Left cardiac atrium (tissue), 4 donors: ENCODE measurements at places on chromosomes 13 and 19. TPM values are rescaled to one million over a fixed set of nuclear protein-coding genes. Genes with fewer than 3 reads are reported as not detected.
A peak's percentile ranks its signal among the peaks of the same experiment; 100 is the strongest.

The CBLC gene
- total RNA-seq, result not detected

The KIR3DL1 gene
- total RNA-seq, result not detected

The GRIN3B gene
- total RNA-seq, result 0.06 TPM

The GSX1 gene
- not detected for total RNA-seq

The CYP4F2 gene
- total RNA-seq, result not detected

The GNG7 gene
- 45.9 TPM for total RNA-seq

The ZNF837 gene
- 0.44 TPM for total RNA-seq

The PLIN4 gene
- total RNA-seq, result 331 TPM

DNA sequence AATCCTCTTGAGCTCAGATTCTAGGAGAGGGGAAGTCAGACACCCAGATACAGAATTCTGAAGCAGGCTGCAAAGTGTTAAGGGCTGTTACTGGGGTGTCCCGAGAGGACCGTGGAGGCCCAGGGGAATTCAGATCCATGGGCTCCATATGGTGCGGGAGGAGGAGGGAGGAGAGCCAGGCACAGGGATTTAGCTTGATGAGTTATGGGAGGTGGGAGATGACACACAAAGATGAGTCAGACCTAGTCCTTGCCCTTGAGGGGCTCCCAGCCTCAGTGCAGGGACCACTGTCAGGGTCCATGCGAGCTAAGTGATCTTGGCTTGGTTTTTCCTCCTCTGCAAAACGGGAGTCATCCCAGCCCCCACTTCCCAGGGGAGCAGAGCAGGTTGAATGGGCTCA is 14.4 kb upstream of the GIPR start:
- no peak for DNase-seq

DNA sequence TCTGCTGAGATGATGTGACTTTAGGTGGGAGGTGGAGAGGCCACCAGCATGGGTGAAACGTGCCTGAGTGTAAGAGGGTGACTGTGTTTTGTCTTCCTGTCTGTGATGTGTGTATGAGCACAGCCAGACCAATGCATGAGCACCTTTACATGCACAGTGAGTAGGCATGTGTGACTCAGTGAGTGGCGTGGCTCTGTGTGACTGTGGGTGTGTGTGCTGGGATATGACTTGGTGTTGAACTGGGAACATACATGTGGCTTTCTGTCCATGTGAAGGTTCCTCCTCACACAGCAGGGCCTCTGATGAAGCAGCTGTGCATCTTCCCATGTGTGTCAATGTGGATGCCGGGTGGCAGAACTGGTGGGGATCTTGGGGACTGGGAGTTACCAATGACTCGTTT is 19.9 kb upstream of the LGALS13 start:
- no peak for DNase-seq

GRCh38 chr13:22194106-22194805 is 523.4 kb downstream of the FGF9 start:
- no peak for DNase-seq

DNA sequence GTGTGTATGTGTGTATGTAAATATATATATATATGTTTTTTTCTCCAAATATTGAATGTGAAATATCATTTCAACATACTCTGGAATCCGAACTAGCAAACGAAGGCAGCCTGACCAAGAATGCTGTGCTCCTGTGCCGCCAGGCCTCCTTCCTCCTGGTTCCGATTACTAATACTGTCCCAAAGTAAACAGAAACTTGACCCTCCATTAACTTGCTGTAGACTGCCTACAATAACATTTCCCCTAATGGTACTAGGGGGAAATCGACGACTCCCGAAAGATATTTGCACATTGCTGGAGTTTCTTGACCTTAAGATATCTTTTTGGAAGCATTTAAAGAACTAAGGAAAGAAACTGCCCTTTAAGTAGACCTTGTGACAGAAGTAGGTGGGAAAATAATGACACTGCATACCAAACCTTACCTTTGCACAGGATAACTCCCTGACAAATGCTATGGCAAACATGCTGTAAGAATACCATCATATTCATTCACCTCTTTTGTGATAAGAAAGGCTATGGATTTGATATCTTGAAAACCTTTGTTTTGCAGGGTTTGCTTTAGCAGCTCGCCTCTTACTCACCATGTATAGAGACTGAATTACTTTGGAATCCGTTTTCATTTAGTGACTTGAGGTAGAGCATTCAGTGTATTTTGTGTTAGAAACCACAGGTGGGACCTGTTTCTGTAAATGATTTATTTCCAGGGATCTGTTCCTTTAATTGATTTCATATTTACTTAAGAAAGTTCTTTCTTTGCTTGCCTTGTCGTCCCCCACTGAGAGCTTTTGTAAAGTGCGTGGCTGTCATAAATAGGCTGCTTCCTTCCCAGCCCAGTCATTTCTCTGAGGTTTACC is 80.1 kb downstream of the KLF5 start:
- no peak for DNase-seq

- DNase-seq, result no peak
Observed at GRCh38 chr13:30026093-30026492, 175.7 kb upstream of the UBL3 start.

DNA sequence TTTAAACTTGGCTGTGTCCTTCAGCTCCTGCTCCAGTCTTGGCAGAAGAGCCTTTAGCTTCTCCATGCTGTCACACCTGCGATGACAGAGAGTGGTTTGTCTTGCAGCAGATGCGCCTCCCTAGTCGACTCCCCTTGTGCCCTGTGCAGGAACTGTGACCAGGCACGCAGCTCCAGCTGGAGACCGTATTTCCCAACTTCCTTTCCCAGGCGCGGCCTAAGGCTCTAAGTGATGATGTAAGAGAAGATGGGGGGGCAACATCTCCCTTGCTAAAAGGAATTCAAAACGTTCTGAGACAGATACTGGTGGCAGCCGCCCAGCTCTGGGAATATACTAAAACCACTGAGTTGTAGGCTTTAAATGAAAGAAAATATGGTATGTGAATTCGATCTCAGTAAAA is 16.3 kb downstream of the DCUN1D2 start:
- peak; percentile 45 for DNase-seq

- DNase-seq, result no peak
Observed at GRCh38 chr13:35092751-35093150, 150.7 kb downstream of the NBEA start.

GRCh38 chr13:40615619-40616018 is 50.8 kb downstream of the FOXO1 start:
- no peak for DNase-seq

DNA sequence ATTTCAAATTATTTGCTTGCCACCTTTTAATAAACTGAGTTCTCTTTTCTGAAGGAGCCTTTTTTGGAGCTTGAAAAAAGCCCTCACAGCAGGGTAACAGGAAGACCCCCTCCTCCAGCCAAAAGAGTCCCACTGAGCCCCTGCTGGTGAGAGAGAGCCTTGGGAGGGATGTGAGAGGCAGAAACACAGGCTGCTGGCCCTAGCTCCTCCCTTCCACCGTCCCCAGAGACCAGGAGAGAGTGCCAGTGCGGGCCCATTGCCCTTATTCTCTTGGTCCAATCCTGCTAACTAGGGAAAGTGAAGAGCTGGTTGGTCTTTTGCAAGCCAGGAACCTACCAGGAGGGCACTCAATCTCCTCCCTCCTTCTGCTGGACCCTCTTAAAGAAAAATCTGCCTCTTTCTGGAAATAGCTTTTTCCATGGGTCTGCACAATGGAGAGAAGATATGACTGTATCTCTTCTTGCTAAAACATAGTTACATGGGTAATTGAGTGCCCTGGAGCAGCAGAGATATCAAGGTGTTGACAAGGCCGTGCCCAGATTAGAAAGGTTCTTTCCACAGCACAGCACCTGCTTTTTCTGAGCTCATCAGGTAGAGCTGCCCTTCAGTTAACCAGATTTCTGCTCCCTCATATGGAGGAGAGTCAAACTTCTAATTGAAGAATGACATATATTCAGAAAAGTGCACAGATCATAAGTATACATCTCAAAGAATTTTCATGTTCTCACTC is 113.9 kb downstream of the LRCH1 start:
- DNase-seq, result no peak

DNA sequence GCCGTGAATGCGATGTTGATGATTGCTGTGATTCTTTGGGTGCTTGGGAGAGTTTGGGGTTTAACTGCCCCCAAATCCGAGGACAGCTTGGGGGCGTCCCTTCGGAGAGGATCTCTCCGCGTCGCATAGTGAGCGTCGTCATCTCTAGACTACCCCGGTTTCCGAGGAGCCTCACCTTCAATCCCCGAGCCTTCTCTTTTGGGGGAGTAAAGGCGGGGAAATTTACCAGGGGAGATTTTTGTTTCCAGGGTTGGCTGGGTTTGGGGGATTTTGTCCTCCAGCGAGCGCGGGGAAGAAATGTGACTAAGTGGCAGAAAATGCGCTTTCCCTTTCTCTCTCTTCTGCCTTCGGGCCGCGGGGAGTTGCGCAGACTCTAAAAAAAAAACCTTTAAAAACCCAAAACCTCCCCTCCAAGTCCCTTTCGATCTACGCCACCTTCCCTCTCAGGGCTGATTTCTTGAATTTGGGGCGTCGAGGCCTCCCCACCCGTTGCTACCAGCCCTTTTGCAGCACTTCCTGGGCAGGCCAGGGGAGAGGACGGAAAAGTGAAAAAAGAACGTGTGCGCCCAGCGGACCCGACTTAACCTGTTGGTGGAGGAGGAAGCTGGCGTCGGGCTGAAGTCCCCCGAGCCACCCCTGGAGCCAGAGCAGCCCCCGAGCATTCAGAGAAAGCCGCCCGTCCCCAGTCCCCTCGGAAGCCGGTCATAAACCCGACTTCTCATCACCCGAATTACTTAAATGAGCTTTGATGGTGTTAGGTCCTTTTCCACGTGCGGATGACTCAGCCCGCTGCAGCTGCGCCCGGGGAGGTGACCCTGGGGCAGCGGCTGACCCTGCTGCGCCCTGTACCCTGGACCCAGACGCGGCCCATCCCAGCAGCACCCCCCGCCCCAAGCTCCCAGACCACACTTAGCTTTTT is 17.7 kb downstream of the NFIX start:
- DNase-seq, result peak; percentile 69

DNA sequence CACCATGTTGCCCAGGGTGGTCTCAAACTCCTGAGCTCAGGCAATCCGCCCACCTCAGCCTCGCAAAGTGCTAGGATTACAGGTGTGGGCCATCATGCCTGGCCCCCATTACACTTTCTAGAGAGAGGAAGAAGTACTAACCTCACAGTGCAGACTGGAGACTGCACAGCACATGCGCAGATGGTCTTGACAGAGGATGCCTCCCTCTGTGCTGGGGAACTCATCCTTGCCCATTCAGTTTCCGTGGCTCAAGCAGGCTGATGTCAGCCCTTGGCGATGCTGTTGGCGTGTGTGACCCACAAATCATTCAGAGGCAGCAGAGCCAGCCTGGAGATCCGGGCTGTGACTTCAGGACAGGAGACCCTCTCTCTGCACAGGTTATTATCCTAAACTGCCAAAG is 14.6 kb upstream of the FFAR2 start:
- DNase-seq, result no peak

DNA sequence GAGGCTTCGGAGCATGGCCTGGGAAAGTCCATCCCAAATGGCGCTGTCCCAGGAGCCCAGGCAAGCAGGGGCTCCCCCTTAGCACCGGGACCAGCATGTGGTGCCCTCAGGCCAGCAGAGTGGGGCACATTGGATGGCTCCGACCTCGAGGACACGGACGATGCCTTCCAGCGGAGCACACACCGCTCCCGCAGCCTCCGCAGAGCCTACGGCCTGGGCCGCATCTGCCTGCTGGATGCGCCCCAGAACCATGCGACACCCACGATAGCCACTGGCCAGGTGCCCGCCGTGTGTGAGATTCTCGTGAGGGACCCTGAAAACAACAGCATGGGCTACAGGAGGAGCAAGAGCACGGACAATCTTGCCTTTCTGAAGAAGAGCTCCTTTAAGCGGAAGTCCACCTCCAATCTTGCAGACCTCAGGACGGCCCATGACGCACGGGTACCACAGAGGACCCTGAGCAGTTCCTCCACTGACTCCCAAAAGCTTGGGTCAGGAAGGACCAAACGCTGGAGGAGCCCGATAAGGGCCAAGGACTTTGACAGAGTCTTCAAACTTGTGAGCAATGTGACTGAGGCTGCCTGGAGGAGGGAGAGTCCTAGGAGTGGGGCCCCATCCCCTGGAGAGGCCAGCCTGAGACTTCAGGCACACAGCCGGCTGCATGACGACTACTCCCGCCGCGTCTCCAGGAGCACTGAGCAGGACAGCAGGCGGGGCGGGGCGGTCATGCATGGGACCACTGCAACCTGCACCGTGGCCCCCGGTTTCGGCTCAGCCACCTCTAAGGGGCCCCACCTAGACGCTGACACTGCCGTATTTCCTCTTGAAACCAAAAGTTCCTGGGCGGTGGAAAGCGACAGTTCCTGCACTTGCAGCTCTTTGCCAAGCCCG is 63.1 kb downstream of the SPATA13 start:
- DNase-seq, result no peak
